Jurkat, Clone E6-1 (cell line): ENCODE measurements at places on chromosomes 5 and 9.

- no peak for DNase-seq
Measured at GRCh38 chr5:174576042-174576441, 148.3 kb upstream of the MSX2 start.

DNA sequence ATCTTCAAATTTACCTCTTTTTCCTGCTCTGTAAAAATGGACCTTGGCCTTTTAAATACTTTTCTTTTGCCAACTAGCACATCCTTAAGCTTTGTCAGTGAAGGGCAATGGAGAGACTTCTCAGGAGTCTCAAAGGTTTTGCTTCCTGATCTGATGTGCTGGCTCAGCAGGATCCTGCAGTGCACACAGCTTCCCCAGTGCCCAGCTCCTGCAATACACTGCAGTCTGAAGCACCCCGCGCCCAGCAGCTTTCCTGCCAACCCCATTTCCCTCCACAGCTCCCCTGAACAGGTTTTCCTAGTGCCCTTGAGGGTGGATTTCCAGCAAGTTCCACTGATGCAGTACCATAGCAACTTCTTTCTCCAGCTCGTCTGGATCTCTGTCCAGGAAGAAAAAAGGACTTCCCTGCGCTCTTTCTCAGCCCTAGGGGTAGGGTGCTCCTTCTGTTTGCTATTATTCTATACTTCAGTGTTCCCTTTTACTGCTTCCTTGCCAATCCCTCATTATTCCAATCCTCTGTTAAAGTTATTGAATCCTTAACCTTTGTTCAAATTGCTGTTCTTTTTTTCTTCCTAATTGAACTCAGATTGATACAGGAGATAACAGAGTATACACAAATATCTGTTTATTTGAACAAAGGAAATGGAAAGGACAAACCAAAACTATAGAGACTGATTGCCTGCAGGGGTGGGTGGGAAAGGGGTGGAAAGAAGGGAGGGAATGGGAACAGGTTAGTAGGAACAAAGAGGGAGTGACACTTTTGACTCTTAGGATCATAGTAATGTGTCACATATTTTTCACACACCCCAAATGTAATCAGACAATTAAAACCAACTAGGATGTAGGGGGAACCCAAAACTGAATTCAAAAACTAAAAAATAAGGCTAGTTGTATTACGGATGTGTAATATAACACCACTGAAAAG lies 8.5 kb downstream of the SNAPC3 start:
- DNase-seq, result no peak

DNA sequence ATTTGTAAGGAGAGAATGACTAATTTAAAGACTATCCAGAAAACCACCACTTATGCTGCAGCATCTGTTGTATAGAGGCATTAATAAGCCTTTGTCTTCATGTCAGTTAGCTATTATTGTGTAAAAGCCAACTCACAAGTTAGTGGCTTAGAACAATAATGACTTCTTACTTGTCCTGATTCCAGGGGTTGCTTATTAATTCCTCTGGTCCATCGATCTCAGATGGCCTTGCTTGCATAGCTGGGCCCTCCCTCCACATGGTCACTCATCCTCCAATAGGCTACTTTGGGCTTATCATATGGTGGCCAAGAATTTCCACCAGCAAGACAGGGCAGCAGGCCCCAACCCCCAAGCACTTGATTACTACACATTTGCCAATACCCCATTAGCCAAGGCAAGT lies 44.5 kb upstream of the STK32A start:
- no peak for DNase-seq

DNA sequence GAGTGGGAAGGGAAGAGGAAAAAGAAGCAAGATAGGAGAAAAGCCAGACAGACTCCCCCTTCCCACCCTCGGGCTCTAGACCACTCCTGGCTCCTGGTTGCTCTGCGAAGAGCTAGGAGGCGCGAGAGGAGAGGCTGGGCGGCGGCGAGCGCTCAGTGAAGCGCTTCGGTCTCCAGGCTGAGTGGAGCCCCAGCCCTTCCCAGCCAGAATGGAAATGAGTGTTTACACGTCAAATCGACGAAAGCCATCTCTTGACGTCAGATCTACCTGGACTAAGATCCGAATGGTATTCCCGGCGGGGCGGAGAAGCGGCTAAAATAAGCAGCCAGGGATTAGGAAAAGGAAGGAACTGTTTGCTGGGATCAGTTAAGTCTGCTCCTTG lies at the start of gene PCSK1:
PCSK1 (minus strand) TSS at position 183 of the 382 bp plus-strand sequence. CDS start 206 bp downstream, outside the sequence.
- DNase-seq, result no peak

DNA sequence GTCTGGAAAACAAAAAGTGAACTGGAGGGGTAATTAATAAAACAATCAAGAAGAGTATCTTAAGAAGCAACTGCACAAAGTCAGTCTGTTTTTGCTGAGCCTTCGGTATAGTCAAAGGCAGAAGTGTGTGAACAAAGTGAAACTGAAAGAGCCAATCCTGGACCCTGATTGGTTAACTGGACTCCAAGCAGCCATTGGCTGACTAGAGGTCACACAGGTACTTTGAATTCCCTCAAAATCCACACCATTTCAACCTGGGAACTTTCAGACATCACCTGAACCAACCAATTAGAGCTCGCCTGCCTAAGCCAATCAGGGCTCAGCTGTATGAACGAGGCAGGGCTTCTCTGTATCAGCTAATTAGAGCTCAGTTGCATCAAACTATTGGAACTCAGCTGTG lies 286.7 kb downstream of the TLE4 start:
- no peak for DNase-seq

- DNase-seq, result no peak
Measured at GRCh38 chr5:6570530-6570929, 62.3 kb downstream of the NSUN2 start.

- peak; percentile 69 for DNase-seq
Measured at GRCh38 chr5:168747987-168748777, 169.0 kb upstream of the PANK3 start.

GRCh38 chr9:132207839-132208615 lies 46.2 kb downstream of the NTNG2 start:
- DNase-seq, result peak; percentile 78

- DNase-seq, result no peak
Measured at GRCh38 chr5:80739898-80740297, 85.1 kb upstream of the DHFR start.

GRCh38 chr5:93601071-93601801 lies 18.2 kb downstream of the NR2F1 start:
- no peak for DNase-seq
